NCI-H460 (cell line): ENCODE measurements at places on chromosomes 13 and 19. TPM values are rescaled to one million over a fixed set of nuclear protein-coding genes. Genes with fewer than 3 reads are reported as not detected.
A peak's percentile ranks its signal among the peaks of the same experiment; 100 is the strongest.

GRCh38 chr13:111958612-111959395 lies 108.1 kb upstream of the SOX1 start:
- no peak for DNase-seq

- no peak for DNase-seq
Observed at GRCh38 chr13:45711951-45712350, 9.8 kb downstream of the CBY2 start.

GRCh38 chr19:44748426-44749254 lies at the start of gene BCL3:
TSS of gene BCL3 (plus strand) at chr19:44748708. CDS start at chr19:44748791, 83 bp downstream.
- no peak for DNase-seq

DNA sequence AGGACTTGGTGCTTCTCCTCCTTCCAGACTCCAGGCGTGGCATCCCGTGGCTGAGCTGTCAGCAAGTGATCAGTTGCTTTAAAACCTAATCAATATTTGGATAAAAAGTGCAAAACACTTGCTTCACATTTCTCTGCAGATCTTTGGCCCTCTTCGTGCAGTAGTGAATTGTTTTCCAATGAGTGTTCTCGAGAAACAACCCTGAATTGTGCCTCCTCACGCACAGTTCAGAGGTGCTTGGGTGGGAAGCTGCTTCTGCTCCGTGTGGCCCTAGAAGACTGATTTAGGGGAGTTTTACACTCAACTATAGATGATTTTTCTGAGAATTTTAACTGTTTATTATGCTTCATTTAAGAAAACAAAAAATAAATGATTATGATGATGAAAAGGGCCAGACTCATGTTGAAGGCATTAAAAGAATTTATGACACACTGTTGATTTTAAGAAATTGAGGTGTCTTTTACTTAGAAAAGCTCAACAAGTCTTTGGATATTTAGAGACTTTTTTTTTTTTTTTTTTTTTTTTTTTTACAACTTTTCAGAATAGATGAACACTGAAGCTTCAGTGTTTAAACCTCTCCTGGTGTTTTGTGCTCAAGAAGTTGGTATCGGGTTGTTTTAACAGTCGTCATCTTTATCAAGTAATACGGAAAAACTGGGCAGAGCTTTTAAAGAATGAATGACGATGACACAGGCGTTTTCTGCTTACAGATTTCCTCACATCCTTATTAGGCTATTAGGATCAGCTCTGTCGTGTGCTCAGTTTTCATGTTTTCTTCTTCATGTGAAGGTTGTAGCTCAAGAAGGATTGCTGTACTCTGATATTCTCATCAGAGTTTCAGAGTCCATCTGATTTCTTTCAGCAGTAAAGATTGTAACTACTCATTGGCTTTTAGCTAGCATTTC lies 39.5 kb upstream of the TEX29 start:
- DNase-seq: no peak

GRCh38 chr19:32916969-32917615 lies 47.5 kb upstream of the SLC7A9 start:
- DNase-seq: no peak

- peak; percentile 26 for DNase-seq
Observed at GRCh38 chr13:30892966-30893365, 13.1 kb upstream of the MEDAG start.

DNA sequence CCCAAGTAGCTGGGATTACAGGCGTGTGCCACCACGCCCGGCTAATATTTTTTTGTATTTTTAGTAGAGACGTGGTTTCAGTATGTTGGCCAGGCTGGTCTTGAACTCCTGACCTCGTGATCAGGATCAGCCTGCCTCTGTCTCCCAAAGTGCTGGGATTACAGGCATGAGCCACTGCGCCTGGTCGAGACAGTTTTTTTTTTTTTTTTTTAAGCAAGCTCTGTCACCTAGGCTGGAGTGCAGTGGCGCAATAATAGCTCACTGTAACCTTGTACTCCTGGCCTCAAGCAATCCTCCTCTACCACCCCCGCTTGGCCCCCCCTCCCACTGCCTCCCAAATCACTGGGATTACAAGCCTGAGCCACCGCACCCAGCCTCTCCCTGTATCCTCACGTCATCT lies 6.4 kb upstream of the MAP2K7 start:
- no peak for DNase-seq

DNA sequence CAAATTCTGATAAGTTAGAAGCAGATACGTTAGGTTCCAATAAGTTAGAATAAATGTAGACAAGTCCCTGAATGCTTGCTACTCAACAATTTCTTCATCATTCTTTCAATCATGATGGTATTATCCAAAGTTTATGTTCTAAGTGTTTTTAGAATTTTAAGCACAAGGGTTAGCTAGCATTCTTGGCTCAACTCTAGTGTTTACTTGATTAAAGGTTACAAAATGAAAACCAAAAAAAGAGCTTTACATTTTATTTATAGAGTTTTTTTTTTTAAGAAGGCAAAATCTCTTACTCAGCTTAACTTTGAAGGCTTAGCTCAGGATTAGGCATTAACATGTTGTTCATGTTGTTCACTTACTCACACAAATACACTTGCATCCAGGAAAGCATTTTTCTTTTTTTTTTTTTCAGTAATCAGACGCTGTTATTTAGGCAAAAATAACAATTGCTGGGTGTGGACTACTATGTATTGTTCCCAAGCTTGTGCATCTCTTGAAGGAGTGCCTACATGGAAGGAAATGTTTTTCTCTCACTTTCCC lies 420.6 kb downstream of the DCT start:
- no peak for DNase-seq

GRCh38 chr13:73622381-73622780 lies 511.8 kb downstream of the KLF12 start:
- no peak for DNase-seq

DNA sequence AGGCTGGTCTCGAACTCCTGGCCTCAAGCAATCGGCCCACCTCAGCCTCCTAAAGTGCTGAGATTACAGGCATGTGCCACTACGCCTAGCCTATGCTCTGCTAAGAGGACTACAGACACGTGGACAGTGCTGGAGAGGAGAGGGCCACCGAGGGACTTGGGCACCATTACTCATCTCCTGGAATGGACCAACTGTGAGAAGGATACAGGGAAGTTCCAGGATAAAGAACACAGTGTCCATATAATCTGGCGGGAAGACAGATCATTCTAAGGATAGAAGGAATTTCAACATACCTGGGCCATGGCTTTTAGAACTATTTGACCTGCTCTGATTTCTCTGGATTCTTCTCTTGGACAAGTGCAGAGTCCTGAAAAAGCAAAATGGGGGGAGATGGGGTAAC lies 12.8 kb downstream of the ZNF565 start:
- no peak for DNase-seq

- no peak for DNase-seq
Observed at GRCh38 chr19:6060600-6061375, 49.5 kb downstream of the RFX2 start.

GRCh38 chr19:47628078-47628771 lies 19.3 kb downstream of the BICRA start:
- DNase-seq: no peak

- DNase-seq: peak; percentile 45
Observed at GRCh38 chr13:114063545-114064449, 68.6 kb downstream of the RASA3 start.

DNA sequence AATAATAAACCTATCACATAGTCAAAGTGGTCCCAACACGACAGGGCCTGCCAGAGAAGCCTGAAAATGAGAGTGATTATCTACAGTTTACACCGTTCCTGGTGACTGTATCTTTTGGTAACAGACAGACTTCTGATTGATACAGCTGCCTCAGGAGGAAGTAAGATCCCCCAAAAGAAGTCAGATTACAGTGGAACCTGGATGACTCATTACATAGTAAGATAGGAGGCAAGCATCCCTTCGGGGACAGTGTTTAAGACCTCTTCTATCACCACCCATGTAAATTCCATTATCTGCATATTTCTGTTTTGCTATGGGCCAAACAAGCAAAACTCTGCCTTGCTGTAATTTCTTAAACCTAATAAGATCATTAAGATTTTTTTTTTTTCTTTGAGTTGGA lies 44.0 kb upstream of the FLT1 start:
- no peak for DNase-seq

GRCh38 chr19:33332248-33332647 lies 29.9 kb upstream of the CEBPA start:
- DNase-seq: no peak

GRCh38 chr19:17947815-17948513 lies 15.1 kb downstream of the CCDC124 start:
- DNase-seq: peak; percentile 90

DNA sequence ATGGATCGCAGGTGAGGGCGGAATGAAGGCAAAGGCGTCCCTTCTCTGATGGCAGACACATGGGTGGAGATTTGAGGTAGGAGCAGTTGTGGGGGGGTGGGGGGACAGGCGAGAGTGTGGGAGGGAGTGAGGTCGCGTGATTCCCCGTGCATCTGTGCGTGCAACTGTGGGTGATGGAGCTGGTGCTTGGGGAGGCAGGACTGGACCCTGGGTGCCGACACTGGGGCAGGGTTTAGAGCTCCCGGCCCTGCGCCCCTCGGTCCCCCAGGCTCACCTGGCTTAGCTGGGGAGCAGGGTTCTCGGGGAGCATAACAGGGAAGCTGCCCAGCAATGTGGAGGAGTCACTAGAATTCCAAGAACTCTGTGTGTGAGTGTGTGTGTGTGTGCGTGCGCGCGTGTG lies 3.4 kb downstream of the TMPRSS9 start:
- no peak for DNase-seq

DNA sequence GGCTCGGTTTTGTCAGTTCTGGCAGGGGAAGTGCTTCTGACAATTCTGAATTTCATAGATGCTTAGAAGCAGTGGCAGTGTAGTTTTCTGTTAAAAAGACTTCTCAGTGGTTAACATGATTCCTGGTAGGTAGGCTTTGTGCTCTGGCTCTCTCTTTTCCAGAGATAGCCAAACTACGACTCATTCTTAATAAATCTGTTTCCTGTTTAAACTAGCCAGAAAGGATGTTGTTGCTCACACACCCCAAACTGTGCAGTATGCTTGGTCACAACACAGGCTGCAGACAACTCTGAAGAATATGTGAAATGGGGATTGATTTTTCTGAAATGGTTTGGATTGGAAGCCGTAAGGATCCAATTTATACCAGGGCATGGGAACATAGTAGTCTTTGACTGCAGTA lies 711.5 kb downstream of the PCDH17 start:
- no peak for DNase-seq

GRCh38 chr13:110294146-110294545 lies 12.8 kb downstream of the COL4A1 start:
- no peak for DNase-seq

- DNase-seq: no peak
Observed at GRCh38 chr19:5091684-5092480, 123.0 kb downstream of the KDM4B start.

GRCh38 chr13:43291287-43292060 lies 268.1 kb downstream of the DNAJC15 start:
- DNase-seq: no peak

DNA sequence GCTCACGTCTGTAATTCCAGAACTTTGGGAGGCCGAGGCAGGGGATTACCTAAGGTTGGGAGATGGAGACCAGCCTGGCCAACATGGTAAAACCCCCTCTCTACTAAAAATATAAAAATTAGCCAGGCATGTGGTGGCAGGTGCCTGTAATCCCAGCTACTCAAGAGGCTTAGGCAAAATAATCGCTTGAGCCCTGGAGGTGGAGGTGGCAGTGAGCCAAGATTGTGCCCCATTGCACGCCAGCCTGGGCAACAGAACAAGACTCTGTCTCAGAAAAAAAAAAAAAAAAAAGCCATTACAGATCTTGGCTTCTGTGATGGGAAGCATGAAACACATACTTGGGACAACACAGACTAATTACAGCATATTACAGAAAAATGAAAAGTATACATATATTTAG lies 1404.5 kb upstream of the SPRY2 start:
- no peak for DNase-seq

DNA sequence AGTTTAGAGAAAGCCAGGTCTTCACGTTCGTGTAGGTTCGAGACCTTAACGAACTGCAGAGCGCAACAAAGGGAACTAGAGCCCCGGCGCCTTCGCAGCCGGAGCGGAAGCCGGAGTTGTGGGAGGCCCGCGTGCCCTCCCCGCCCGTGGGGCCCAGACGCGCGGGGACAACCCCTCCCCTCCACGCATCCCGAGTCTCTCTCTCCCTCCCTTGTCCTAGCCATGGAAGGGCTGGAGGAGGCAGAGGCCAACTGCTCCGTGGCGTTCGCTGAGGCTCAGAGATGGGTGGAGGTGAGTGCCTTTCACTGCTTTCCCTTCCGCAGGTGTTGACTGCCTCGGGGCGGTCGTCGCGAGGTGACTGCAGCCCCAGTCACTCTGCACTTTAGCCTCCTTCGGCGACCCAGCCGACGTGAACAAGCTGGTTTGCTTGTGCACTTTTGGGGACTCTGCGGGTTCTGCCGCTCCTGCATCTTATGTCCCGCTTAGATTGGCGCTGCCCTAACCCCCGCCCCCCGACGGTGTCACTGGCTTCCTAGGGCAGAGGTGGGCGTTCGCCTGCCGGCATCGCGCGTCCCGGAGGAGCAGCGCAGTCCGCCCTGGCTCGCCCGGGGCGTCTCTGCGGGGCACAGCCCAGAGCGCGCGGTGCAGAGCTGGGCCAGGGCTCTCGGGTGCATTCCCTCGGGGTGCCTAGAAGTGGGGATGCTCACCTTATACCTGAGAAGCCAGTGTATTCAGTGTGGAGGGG lies 478 bp downstream of the LMO7 start:
- DNase-seq: no peak

Gene C19orf85
- total RNA-seq: not detected in 2 replicates

Gene TEKTIP1
- total RNA-seq: not detected in 2 replicates

Gene POLR1D
- total RNA-seq: 128 and 149 TPM in 2 replicates

Gene ZNF471
- 0.98 and 1.8 TPM in 2 replicates for total RNA-seq

Gene ELAVL3
- not detected in 2 replicates for total RNA-seq

Gene KLK2
- not detected in 2 replicates for total RNA-seq

Gene C19orf53
- total RNA-seq: 87.5 and 121 TPM in 2 replicates

Gene PEAK3
- not detected in 2 replicates for total RNA-seq

Gene RDH8
- total RNA-seq: not detected in 2 replicates

Gene C2CD4C
- 0.05 and 0.12 TPM in 2 replicates for total RNA-seq

Gene ANO8
- total RNA-seq: 3.8 and 4.5 TPM in 2 replicates

Gene TMEM147
- total RNA-seq: 231 and 277 TPM in 2 replicates

Gene BST2
- 0.52 TPM in 1 of 2 replicates, not detected in the other for total RNA-seq

Gene KLC3
- total RNA-seq: 0.87 and 1.0 TPM in 2 replicates

Gene PRTN3
- 0.50 and 1.4 TPM in 2 replicates for total RNA-seq

Gene KLK11
- not detected in 2 replicates for total RNA-seq

Gene SYNE4
- 0.22 and 0.26 TPM in 2 replicates for total RNA-seq

Gene ZNF738
- 4.2 and 7.0 TPM in 2 replicates for total RNA-seq

Gene SMIM17
- total RNA-seq: 0.20 and 0.40 TPM in 2 replicates

Gene ABHD13
- 8.3 and 10.8 TPM in 2 replicates for total RNA-seq

Gene PTGIR
- not detected in 2 replicates for total RNA-seq

Gene CYP2F1
- total RNA-seq: not detected in 2 replicates

Gene OXGR1
- not detected in 2 replicates for total RNA-seq

Gene ZFP28
- 4.2 and 6.0 TPM in 2 replicates for total RNA-seq
